Stimulated activated CD4-positive, alpha-beta T cell treated with anti-CD3 and anti-CD28 coated beads, TNF-alpha, amount 100 ng/mL, for 24 hours (primary cell): ENCODE measurements at places on chromosomes 2 and 18.
A peak's percentile ranks its signal among the peaks of the same experiment; 100 is the strongest.

DNA sequence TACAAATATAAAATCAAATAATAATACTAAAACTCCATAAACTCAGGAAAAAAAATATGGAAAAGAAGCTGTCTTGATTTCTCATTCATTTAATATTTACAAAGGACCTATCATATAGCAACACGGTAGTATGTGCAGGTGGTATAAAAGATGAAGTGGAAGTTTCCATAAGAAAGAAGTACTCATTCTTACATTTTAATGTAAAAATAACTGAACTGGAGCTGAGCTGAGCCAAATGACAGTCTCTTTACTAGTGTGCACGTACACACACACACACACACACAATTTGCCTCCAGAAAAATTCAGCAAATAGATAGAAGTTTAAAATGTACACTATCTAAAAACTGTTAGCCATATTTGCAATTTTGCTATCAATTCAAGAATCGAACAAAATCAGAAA lies 54.1 kb downstream of the ASXL2 start:
- DNase-seq: no peak

GRCh38 chr2:5057891-5058351 lies 634.3 kb upstream of the SOX11 start:
- no peak for DNase-seq

- no peak for DNase-seq
Measured at GRCh38 chr18:42338683-42339082, 383.6 kb downstream of the PIK3C3 start.

DNA sequence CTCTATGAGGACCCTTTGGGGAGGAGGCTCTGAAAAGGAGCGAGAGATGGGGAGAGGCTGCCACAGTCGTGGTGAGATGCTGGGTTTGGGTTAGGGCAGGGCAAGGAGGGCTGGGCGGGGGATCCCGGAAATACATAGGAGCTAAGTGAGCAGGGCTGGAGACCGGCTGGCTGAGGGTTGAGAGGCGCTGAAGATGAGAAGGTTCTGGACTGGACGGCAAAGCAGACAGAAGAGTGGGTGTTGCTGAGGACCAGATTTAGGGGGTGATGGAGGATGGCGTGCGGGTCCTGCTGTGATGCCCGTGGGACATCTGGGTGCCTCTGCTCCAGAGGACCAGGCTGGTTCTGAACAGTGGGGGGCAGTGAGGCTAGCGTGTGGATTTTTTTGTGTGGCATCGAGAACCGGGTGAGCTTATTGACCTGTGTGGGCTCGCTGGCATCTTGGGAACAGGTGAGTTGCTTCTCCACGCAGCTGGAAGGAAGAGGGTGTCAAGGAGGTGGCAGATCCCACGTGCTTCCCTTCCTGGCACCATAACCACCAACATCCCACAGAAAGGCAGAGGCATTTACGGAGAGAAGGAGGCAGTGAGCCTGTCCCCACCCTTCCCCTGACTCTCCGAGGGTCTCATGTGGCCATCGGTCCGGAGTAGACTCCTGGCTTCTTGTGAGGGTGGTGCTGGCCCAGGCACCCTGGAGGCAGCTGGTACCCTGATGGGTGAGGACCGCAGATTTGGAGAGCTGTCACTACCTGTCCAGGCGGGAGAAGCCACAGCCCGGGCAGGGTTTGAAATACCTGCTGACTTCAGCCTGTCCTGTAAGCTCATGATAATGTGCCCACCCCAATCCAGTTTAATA lies 70.3 kb downstream of the ASB1 start:
- DNase-seq: no peak

GRCh38 chr2:236503100-236503499 lies 66.5 kb upstream of the ACKR3 start:
- DNase-seq: no peak

DNA sequence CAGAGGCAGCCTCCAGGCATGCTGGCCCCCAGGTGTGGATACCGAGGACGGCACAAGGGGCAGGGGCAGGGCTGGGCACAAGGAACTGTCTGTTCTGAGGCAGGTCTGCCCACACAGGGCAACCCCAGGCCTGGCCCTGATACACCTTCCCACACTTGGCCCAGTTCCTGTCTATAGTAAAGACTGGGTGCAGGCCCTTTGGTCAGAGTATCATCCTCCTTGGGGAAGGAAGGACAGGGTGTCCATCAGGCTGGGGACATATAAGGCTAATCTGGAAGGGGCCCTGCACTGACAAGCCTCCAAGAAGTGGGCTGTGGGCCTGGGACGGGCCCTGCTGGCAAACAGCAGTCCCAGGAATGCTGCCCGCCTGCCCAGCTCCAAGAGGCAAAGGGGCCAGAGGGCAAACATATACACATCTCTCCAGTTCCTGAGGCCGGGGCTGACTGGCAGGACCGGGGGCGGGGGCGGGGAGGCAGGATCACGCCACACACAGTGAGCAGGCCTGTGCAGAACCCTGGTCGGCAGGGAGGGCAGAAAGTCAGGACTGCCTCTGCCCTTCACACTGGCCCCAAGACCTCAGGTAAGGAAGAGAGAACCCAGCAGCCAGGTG lies 18.9 kb downstream of the SDC1 start:
- no peak for DNase-seq

GRCh38 chr2:120398051-120398995 lies 52.4 kb downstream of the INHBB start:
- DNase-seq: no peak

GRCh38 chr2:210623506-210623905 lies 67.1 kb downstream of the CPS1 start:
- DNase-seq: no peak

- DNase-seq: no peak
Measured at GRCh38 chr18:54127759-54128378, 96.6 kb downstream of the MBD2 start.

DNA sequence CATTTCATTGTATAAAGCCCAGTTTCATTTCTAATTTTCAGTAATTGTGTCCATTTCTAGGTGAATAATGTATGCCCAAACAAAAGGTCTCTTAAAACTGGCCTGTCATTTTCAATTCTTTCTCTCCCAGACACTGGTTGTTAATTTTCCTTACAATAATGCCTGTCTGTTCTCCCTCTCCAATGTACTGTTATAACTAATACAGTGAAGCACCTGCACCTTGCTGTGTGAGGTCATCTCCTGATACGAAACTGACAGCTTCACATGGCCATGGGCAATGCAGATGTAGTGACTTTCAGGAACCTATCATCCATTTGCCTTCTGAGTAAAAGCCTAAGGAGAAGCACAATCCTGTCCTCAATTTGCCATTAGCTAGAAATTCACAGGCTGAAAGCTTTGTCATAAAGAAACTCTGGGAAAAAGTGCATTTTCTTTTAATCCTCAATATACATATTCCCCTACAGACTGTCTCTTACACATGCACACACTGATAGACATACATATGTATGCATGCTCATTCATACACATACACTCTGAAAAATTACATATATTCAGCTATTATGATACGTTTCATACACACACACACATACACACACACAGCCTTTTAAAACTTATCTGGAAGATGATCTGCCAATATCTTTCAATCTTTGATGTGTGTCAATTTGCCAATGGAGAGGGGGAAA lies 1030.3 kb downstream of the TDRD15 start:
- no peak for DNase-seq

DNA sequence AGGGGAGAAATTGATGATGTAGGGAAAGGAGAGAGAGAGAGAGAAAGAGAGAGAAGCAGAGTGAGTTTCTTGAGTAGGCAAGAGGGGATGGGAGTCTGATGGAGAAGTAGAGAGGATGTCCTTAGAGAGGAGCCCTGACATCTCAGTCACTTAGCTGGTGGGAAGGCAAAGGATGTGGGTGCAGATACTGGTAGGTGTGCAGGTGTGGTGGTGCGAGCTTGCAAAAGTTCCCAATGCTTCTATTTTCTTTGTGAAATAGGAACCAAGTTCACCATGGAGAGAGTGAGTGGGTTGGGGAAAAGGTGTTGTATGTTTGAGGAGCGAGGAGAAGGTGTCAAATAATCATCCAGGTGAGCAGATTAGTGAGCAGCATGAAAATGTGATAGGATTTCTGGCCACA lies 26.5 kb upstream of the POLE4 start:
- DNase-seq: no peak

DNA sequence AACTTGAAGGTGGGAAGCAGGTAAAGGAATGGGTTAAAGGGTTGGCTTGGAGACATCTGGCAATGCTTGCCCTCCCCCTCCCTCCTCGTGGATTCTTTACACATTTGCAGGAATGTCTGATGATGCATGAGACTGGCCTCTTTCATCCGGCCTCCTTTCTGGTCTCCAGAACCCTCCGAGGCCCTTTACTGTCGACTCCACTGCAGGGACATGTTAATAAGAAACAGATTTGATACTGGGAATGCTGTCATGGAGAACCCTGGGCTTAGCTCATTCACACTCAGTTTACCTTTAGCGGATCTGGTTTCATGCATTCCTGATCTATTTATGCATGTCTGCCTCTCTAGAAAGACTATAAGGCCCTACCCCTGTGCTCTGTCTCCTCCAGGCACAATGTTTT lies 238.7 kb downstream of the TGIF1 start:
- no peak for DNase-seq

DNA sequence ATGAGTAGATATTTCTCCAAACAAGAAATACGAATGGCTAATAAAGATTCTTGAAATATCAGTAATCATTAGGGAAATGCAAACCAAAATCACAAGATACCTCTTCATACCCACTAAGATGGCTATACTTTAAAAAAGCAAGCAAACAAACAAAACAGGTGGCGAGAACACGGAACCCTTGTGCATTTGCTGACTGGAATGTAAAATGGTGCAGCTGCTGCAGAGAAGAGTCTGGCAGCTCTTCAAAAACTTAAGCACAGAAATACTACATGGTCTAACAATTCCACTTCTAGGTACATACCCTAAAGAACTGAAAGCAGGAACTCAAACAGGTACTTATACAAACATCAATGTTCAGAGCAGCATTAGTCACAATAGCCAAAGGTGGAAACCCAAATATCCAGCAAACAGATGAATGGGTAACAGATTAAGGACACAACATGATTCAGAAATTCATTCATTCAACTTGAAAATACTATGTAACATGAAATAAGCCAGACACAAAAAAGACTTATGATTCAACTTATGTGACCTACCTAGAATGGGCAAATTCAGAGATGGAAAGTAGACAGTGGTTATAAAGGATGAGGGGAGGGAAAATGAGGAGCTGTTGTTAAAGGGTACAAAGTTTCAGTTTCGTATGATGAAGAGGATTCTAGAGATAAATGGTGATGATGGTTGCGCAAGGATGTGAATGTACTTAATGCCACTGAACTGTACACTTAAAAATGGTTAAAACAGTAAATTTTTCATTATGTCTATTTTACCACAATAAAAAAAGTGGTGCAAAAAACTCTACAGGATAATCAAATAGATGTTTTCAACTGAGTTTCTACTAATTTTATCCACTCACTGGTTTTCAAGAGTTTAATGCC lies 26.9 kb upstream of the GPR75 start:
- DNase-seq: no peak

DNA sequence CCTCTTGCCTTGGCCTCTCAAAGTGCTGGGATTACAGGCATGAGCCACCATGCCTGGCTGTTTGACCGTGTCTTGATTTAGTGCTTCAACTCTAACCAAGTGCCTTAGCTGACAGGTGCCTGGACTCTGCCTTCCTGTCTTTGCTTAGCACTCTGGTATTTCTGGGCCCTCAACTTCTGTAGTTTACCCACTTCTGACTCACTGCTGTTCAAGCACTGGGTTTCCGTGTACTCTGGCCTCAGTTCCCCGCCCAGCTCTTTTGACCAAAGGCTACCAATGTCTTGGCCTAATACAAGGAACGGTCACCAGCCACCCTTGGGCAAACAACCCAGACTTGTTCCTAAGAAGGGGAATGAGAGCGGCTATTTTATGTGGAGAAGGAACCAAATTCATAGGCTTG lies 35.7 kb upstream of the CABLES1 start:
- no peak for DNase-seq

- no peak for DNase-seq
Measured at GRCh38 chr2:157053876-157054275, 203.6 kb upstream of the GALNT5 start.

DNA sequence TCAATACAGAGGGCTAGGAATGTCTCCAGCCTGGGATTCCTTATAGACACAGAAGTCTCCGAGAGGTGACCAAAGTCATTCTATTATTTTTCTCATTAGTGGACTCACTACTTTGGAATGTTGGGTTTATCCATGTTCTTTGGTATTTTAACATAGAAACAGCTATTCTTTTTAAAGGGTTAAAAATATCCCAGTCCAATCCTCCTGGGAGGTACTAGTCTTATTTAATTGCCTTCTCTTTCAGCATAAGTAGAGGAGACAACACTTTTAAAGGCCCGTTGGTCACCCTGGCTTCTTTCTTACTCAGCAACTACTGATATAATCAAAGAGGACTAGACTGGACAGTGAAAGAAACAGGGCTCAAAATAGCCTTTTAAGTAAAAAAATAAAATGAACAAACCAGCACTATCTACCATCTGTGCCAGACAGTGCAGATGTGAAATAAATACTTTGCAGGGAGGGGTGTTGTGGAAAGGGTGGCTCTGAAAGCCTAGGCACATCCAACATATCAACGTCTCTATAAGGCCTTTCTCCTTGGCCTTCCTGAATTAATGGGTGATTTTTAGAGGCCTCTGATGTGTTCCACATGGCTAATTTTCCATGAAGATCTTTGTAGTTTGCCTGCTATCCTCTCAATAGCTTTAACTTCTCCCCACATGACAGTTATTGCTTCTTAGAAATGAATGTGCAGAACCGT lies 334.4 kb upstream of the THUMPD2 start:
- no peak for DNase-seq

DNA sequence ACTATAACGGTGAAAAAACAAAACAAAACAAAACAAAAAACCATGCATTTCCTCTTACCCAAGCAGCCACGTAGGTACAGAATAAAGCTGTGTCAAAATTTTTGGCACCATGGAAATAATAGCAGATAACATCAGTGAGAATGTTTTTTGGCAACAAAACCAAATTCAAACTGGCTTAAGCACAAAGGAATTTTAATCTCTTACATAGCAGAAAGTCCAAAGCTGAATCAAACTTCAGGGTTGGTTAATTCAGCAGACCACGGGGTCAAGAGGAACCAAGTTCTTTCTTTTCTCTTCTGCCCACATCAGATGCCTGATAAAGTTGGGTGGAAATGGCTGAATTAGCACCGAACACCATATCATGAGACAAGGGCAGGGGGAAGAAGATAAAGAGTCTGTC lies 129.5 kb downstream of the PAX3 start:
- DNase-seq: no peak

GRCh38 chr18:75727456-75727855 lies 300.0 kb upstream of the SMIM21 start:
- peak; percentile 28 for DNase-seq

- no peak for DNase-seq
Measured at GRCh38 chr2:239444626-239445577, 44.1 kb upstream of the HDAC4 start.

GRCh38 chr2:94861308-94862152 lies 9.7 kb upstream of the TEKT4 start:
- DNase-seq: no peak

- no peak for DNase-seq
Measured at GRCh38 chr18:67250776-67251424, 265.6 kb downstream of the DSEL start.

DNA sequence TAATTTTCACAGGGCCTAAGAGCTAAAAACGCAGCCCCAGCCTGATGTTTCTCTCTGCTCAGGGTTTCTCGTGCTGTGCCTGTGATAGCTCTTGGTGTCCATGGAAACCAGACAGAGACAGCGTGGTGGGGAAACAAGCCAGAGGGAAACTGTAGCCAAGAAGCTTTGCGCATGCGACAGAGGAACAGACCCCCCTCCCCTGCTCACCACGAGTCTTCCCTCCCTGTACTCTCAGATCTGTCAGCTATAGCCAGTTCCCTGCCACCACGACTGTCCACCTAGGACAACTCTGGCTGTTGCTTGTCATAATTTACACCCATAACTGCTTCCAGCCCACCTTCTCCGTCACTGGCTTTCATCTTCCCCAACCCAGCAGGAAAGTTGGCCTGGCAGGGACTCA lies 13.2 kb upstream of the DNAJC27 start:
- DNase-seq: no peak
